Activated naive CD8-positive, alpha-beta T cell treated with anti-CD3 and anti-CD28 coated beads, Interleukin-2, amount 10 ng/mL, durations not matched to agents 7 days and 5 days (primary cell): ENCODE measurements at places on chromosomes 11 and 22.

DNA sequence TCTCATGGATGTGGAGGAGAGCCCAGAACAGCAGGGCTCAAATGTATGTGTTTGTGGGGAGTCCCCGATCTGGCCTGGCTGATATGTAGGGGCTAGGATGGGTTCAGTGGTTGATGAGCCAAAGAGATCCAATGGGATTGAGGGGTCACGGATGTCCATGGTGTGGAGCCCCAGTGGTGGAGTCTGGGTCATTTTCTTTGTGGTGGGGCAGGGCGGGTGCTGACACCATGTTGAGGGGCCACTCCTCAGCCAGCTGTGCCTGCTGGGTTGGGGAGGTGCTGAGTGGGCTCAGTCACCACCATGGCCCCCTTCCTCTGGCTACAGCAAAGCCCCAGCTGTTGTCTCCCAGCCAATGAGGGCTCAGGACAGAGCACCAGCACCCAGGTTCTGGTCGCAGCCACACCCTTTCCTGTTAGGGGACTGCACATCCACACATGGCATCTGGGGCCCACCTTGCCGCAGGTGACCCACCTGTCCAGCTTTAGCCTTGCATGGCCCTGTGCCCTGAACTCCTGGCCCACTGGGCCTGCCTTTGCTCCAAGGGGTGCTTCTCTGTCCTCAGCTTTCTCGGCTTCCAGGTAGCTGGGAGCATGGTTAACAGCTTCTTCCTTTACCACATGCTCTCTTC, 3.2 kb upstream of the GNAZ start:
- DNase-seq = peak; percentile 24

DNA sequence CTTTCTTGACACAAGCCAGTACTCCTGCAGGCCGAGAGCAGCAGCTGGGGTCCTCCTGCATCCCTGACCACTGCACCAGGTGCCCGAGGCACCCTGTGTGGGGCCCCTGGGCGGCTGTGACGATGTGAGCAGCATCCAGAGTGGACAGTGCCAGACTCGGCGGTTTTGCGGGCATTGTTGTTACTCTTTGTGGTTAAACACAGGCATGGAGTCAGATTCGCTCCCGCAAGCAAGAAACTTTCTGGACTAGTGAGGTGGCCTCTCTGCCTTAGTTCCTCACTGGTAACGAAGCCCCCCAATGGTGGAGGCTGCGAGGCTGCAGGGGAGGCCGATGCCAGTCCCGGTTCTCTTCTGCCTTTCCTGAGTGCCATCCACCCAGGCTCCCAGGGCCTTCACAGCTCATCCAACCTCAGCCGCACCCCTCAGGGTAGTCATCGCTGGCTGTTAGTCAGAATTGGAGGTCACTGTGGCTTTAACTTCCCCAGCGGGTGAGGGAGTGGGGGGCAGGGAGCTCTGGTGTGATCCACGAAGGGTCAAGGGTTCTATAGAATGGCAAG, 3.7 kb upstream of the CLDN5 start:
- no peak for DNase-seq

- no peak for DNase-seq
These were observed 90.3 kb downstream of the TP53I11 start for GRCh38 chr11:44860346-44860745.

DNA sequence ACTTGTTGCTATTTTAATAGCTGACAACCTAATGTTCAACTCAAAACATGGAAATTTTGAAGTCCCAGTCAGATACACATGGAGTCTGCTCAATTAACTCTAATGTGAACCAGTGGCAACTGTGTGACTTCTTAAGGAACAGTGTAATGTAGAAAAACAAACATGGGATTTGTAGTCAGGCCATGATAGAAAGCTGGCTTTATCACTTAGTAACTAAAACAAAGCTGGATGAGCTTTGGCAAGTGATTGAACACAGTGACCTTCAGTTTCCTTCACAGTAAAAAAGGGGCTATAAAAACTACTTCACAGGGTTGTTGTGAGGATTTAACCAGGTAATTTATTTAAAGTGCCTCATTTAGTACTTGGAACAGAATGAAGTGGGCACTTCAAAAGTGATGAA, 62.6 kb downstream of the PRCP start:
- DNase-seq = no peak

- no peak for DNase-seq
These were observed 28.5 kb downstream of the MN1 start for GRCh38 chr22:27772984-27773498.

- no peak for DNase-seq
These were observed 79.4 kb upstream of the NNMT start for GRCh38 chr11:114216796-114217180.

DNA sequence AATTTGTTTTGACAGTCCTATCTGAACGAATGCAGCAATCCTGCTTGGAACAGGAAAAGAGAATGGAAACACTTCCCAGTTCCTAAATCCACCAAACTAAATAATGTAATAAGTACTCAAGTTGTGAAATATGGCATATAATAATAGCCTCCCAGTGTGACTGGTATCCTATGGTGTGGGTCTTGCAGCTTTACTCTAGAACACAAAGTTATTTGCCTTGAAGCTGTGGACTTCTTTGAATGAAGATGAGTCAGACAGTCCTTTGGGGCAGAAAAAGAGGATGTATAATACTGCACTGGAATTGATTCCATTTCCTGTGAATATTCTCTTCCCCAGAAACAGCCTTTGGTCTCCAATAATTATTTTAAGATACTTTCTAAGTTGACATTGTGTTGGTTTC, 887.0 kb downstream of the KCNA4 start:
- DNase-seq = no peak

GRCh38 chr11:64285885-64286800, 495 bp downstream of the GPR137 start:
- no peak for DNase-seq

DNA sequence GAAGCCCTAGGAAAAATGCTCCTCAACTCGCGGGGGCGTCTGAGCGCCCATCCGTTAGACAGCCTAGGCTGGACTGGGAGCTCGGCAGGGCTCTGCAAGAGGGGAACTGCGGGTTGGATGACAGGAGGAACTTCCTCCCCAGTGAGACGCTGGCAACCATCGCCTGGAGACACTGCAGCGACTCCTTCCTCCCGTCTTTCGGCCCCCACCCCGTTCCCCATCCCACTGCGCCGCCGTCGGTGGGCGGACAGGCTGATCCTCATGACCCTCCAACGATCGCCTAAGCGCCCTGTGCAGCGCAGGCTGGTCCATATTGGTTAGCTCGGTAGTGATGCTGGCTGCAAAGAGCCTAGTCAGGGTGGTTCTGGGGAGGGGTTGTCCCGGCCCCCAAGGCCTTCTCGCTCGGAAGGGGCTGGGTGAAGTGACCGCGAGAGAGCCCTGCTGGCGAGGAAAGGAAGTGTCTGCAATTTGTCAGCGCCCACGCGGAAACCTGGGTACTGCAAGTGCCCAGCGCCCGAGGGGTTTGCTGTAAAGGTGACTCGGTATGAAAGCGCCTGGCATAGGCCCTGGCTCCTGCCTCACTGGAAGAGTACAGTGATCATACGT, 638 bp downstream of the NRGN start:
- DNase-seq = peak; percentile 57

GRCh38 chr22:31085493-31085824, 4.3 kb downstream of the SMTN start:
- no peak for DNase-seq

- no peak for DNase-seq
These were observed 903.7 kb downstream of the FAM181B start for GRCh38 chr11:81829976-81830375.

- no peak for DNase-seq
These were observed 61.9 kb downstream of the RCN1 start for GRCh38 chr11:32152821-32153220.

DNA sequence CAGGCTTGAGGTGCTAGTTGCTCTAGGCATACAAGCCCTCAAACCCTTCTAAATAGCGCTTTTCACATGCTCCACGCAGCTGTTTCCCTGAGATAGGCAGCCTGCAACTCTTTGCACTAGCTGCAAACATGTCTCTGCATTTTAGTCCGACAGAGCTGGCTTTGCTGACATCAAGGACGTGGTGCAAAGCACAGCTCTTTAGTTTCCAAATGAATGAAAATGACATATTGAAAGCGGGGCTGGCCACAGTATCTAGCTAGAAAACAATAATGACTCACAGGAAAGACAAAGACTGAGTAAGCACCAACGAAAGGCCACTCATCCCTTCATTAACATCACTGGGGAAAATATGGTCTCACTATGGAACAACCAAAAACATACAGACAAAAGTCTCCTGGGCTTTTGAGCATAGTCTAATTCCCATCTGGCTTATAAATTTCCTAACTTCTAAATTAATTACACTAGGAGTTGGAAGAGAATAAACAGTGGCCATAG, 15.3 kb upstream of the ZC3H12C start:
- DNase-seq = no peak

GRCh38 chr11:16909359-16910035, 104.7 kb downstream of the PLEKHA7 start:
- no peak for DNase-seq

GRCh38 chr22:36701965-36702621, 1.5 kb downstream of the CACNG2 start:
- no peak for DNase-seq

DNA sequence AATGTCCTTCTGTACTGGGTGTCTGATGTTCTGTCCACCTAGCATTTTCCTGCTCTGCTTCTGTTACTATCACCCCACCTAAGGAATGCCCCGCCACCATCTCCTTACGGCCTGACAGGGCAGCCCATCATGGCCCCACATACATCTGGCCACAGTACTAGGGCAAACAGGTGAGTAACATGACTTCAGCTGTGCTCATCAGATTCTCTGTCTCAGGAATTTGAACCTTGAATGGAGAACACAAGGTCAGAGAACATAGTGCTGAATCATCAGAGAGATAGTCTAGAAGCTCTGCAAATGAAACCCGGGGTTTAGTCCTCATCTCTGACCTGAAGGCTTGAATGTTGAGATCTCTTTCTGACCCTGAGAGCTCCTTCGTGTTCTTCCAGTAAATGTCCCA, 32.4 kb downstream of the ZC3H12C start:
- DNase-seq = no peak

DNA sequence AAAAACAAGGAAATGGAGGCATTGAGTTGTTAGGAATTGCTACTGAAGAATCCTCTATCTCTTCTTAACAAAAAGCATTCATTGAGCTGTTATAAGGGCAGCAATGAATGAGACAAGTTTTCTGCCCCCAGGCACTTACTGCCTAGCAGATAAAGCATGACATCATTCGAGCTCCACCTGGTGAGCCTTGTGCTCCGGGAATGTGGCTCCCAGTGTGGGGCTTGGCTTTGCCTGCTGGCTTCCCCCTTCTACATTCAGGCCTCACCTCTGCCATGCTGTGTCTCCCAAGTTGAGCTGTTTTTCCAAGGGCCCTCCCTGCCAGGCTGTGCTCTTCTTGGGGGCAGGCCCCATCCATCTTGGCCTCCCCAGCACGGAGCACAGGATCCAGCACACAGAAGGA, 56.9 kb upstream of the EIF3D start:
- DNase-seq = no peak

DNA sequence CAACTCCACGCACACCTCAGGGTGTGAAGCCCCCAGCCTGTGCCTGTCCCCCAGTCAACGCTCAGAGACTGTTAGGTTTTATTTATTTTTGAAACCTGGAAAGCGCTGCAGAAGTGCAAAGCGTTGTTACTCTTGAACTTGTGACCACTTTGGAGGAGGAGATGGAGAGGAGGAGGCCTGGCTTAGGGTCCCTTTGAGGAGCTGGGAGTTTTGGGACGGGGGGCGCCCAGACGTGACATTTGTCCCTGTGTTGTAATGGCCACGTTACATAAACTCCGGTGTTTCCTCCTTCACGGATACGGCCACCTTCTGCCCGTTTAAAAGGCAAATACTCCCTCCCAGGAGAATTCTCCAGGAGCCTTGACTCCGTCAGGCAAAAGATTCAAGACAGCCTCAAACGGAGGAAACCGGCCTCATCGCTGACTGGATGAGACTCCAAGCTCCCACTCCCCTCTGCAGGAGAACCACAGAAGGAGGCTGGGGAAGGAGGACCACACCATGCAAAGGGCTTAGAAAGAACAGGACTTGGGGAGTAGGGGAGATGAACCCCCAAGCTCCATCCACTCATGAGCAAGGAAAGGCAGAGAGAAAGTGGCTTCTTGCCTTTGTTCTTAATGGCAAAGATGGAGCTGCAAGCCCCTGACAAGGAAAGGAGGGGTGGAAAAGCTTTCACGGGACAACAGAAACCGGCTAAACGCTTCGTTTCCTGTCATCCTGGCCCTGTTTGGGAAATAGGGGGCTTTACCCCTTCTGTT, 630 bp downstream of the PIK3IP1 start:
- peak; percentile 52 for DNase-seq

- DNase-seq = no peak
These were observed 4.4 kb downstream of the ASCL2 start for GRCh38 chr11:2265854-2266585.

DNA sequence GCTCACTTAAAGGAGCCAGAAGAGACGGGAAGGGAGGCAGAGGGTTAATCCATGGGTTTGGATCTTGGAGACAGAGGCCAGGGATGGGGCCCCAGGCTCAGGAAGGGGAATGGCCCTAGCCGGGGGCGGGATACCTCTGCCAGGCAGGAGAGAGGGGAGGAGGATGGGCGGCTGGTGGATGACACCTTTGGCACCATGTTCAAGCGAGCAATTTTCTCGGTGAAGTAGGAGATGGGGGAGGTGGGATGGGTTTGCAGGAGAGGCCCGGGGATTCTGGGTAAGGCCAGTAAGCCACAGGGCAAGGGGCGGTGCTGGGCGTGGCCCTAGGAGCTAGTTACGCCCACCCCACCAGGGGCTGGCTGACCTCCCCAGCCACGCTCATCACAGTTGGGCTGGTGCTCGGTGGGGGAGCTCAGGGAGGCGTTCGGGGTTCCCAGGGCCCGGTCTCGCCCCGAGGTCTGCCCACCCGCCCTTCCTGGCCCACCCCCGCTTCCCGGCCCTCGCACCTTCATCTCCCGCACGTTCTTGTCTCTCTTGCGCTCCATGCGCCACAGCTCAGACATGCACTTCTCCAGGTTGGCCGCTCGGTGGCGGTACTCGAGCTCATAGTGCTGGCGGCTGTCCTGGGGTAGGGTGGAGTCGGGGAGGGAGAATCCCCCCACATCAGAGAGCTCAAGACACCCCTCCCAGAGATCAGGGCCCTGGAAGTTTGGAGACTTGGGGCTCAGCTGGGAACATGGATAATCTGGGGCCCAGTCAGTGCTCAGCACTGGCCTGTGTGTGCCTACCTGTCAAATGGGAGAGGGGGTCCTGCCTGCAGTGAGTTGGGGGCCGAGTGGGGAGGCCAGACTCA, 12.7 kb downstream of the BAIAP2L2 start:
- DNase-seq = no peak

DNA sequence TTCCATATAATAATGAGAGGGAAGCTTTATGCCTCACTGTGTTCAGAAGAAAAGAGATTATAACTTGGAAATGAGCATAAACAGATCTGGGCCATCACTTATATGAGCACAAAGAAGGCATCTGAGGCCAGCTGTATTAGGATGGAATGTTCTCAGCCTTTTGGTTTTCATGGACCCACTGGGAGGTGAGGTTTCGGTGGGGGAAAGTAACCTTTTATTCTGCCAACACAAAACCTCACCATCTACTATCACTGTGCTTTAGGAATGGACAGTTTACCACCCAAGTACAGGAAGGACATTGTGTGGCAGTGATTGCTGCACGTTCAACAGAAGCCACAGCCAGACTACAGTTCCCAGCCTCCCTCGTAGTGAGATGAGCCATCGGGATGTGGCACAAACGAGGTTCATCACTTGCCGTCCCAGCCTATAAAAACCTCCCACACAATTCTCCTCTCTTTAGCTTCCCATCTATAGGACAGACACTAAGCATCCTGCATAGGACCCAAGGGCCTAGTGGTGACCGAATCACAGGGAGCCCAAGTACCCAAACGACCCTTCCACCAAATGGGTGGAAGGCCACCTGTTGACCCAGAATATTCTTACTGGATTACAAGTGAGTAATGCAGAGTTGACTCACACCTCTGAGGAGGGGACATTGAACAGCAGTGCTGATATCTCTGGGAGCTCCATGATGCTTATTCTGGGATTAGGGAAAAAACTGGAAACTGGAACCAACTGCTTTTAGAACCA, 121.5 kb upstream of the RAG2 start:
- DNase-seq = no peak
